ENCODE measurements at places on chromosomes 12 and 14.

DNA sequence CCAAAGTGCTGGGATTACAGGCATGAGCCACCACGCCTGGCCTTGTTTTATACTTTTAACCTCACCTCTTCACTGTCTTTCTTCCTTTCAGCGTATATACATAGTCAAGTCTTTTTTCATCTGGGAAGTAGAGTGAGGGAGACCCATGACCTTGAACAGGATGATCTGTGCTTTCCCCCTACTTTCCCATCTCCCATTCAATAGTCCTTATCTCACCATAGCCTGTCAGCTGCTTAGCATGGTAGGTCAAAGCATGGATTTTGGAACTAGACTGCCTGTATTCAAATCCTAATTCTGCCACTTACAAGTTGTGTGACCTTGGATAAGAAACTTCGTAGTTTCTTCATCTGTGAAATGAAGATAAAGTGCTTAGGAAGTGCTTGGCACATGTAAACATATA, 96.4 kb upstream of the MON2 start:
- no peak for DNase-seq

DNA sequence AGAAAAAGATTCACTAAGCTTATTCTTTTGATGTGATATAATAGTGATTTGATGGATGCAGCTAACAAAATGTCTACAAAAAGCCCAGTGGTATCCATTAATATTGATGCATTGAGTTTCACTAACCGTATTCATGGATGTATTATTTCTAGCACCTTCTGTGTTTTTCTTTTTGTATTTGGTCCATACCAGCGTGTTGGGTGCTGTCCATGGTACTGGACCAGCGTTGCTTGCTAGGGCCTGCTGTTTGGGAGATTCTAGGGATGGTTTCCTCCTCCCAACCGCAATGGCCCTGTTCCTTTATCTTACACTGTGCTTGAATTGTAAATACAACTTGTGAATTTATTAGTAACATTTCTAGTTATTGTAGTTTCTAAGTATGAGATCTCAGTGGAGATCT, 31.7 kb downstream of the ANO4 start:
- DNase-seq: no peak

DNA sequence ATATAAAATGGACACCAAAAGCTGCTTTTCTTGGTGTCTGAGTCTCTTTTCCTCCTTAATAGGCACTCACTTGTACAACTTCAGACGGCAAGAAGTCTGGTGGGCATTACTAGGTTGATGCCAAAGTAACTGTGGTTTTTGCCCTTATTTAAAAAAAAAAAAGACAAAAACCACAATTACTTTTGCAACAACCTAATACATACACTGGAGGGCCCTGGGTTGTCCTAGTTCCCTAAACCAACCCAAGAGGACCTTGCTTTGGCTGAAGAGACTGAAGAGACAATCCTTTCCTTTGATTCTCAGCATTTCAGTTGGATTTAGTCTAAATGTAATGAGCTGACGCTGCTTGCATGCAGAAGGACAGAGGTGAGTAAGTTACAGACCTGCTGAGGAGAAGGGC, 16.2 kb upstream of the PLEKHG3 start:
- no peak for DNase-seq

GRCh38 chr12:82862876-82863649, 176.4 kb downstream of the TMTC2 start:
- DNase-seq: no peak

- DNase-seq: no peak
These were observed 2.0 kb downstream of the B4GALNT1 start for GRCh38 chr12:57630891-57631433.

DNA sequence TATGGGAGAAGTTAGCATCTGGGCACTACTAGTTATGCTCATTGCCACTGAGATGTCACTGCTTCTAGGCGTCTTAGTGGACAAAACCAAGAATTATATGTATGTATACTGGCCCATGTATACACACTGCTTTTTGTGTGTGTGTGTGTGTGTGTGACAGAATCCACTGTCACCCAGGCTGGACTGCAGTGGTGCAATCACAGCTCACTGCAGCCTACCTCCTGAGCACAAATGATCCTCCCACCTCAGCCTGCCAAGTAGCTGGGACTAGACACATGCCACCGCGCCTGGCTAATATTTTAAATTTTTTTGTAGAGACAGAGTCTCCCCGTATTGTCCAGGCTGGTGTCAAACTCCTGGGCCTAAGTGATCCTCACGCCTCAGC, 25.2 kb downstream of the LIMA1 start:
- DNase-seq: no peak

- DNase-seq: no peak
These were observed 40.1 kb upstream of the AMN start for GRCh38 chr14:102882226-102882906.

DNA sequence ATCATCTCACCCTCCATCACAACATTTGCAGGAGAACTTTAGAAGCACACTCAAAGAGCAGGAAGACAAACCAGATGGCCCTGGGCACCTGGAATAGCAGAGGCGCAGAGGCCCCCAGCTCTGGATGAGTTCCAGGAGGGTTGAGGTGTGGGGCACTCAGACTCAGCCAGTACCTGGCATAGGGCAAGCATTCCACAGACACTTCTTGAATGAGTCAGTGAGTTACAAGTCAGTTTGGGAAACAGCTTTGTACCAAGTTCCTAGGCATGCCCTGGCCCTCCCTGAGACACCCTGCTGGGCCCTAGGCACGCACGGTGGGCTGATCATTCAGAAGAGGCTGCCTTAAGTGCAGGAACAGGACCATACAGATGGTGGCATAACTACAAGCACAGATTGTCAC, 54.3 kb downstream of the MAP3K9 start:
- no peak for DNase-seq

All from stimulated activated CD8-positive, alpha-beta memory T cell treated with anti-CD3 and anti-CD28 coated beads, Interleukin-4, amount 100 ng/mL, for 4 hours (primary cell).